NCI-H526 (cell line): ENCODE measurements at places on chromosomes 12 and 14.

- DNase-seq = no peak
These were observed 196.2 kb downstream of the ITPR2 start for GRCh38 chr12:26636710-26637328.

- DNase-seq = no peak
These were observed 42.1 kb downstream of the KRT80 start for GRCh38 chr12:52149651-52150241.

DNA sequence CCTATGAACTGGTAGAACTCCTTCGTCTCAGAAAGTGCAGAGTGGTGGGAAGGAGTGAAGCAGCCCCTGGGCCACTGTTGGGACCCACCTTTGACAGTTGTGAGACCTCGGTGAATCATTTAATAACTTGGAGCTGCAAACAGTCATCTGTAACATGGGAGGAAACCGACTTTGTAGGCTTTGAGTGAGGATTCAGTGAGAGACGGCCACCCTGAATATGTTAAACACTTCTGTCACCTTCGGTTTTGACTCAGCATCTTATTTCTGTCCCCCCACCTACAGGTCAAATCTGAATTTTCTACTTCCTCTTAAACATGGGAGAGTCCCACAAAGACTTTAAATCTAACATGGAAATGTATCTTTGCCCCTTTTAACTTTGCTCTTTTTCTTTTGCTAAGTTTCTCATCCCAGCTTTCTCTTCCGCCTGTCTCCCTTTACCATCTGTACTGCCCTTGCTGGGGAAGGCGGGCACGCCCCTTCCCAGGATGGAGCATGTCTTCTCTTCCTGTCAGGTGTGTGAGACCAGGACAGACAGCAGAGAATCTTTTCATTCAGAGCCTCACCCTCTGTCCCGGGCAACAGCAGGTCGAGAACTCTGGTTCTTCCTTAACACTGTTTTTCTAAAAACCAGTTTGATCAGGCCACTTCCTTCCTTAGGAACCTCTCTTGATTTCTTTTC lies 37.1 kb downstream of the ZC3H14 start:
- DNase-seq = no peak

- DNase-seq = no peak
These were observed 590 bp upstream of the CEBPE start for GRCh38 chr14:23119363-23120327.

- no peak for DNase-seq
These were observed 24.7 kb downstream of the ARG2 start for GRCh38 chr14:67644428-67644827.

GRCh38 chr14:68099495-68100045 lies 280.0 kb downstream of the RAD51B start:
- DNase-seq = no peak

DNA sequence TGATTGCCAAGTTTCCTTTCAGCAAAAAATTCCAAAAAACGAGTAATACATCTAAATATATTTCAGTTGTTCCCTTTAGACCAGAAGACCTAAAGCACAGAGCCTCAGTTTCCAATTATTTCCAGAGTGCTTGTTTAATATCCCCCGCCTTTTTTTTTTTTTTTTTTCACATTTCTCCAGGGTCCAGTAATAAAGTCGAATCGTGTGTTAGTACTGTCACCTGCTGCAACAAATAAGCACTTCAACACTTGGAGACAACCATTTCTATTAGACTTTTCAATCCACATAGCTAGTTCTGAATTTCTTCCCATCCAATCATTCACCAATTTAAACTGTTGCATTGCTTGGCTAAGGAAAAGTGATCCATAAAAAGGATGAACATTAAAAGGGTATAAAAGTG lies 13.6 kb downstream of the PDE6H start:
- DNase-seq = no peak

- DNase-seq = no peak
These were observed 112.7 kb upstream of the FRMD6 start for GRCh38 chr14:51538973-51539372.

GRCh38 chr12:104371043-104371870 lies 67.7 kb downstream of the EID3 start:
- no peak for DNase-seq

DNA sequence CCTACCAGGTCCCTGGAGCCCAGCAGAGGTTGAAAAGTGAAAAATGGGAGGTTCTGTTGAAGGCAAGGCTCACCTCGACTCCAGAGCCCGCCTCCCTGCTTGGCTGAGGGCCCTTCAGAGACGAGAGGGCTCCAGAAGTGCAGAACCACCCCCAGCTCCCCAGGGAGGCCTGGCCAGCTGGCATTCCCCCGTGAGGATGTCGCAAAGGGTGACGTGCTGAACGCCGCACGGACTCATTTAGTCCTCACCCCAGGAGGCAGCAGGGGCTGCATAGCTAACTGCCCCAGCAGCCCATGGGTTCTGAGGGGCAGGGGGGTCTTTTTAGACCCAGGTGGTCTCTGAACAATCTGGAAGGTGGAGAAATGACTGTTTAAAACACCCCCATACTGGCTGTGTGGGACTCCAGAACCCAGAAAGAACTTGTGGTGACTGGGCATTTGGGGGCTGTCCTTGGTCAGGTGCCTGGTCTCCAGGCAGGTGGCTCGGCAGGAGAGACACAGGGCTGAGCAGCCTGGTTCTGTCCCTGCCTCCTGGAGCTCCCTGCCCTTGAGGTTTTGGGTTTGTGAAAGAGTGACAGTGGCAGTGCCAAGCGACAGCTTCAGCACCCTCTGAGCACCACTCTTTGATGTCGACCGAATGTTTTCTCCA lies 32.0 kb downstream of the ANAPC7 start:
- DNase-seq = no peak

DNA sequence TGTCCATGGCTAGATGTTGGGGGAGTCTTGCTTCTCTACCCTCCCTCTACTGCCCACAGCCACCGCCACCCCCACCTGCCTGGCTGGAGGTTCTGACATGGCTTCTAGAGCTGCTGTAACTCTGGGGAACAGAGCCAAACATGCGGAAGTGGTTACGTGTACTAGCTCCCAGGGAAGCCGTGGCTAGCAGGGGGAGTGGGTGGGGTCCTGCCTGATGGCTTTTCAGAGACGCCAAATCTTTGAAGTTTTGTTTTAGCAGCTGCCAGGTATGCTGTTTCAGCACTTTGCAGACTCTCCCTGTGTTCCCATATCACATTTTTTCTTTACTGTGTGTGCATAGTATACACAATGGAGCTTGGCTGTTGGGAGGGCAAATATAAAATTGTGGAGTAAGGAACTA lies 150.3 kb downstream of the TGFB3 start:
- DNase-seq = no peak

GRCh38 chr12:58917699-58918468 lies 2.4 kb downstream of the LRIG3 start:
- DNase-seq = no peak

DNA sequence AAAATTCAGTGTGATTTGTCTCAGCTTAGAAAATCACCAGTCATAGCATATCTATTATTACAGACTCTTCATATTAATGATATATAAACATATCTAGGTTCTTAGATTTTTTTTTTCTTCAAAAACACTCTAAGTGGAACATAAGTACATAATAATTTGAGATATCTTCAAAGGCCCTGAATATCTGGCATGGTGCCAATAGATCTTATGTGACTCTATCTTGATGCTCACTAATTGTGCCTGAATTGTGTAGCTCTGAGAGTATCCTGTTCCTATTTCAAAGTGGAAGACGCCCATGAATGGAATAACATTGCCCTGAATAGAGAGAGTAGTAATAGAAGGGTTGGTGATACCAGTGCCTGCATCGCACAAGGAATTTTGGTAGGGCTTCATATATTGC lies 1312.7 kb upstream of the USP15 start:
- DNase-seq = no peak

- no peak for DNase-seq
These were observed 2.8 kb downstream of the RAPGEF3 start for GRCh38 chr12:47755655-47756562.

DNA sequence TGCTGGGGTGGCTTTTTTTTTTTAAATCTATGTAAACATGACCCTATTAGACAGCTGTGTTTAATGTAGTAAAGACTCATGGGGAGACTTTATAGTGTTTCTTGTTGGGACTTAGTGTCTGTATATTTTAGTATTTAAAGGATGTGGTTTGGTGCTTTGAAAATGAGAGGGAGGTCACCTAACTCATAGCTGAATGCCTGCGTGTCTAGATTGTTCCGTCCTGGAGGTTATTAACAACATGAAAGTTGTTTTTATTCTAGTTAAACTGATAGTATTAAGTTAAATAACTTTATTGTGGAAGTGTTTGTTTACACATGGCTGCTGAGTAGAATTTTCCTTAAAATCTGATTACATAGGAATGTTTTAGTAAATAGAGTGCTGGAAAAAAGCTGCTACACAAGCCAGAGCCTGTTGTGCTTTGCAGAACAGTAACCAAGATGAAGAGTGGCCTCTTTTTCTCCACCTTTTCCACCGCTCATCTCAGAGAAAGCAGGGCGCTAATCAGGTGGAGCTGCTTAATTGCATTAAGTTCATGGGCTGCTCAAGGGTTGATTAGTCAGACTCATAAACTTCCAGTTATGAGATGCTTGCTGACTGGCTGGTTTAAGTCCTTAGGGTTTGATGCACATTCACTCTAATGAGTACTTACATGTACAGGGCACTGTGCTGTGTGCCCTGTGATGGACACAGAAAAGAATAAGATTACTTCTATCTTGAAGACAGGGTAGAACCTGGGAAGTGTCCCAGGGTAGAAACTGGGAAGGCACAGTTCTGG lies 62.7 kb downstream of the FBXO34 start:
- DNase-seq = no peak

DNA sequence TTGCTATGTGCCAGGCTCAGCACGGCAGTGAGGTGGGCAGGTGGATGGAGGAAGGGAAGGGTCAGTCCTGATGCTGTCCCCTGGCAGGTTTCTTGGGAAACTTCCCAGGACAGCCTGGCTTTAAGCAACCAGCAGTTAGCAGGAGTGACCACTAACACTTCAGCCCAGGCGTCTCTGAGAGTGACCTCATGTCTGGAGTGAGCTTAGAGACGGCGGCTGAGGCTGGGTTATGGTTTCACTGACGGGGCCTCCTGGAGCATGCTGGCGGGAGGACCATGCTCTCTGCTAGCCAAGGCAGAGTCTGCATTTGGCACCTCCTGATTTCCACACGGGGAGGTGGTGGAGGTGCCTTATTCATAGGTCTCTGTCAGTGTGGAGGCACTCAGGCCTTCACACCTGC lies 2.5 kb downstream of the HHIPL1 start:
- no peak for DNase-seq
